GM23248 (cell line): ENCODE measurements at places on chromosomes 6 and 20. TPM values are rescaled to one million over a fixed set of nuclear protein-coding genes. Genes with fewer than 3 reads are reported as not detected.

- no peaks in the 10 kb centered on the region for H3K36me3 ChIP-seq
- peaks cover 4% of the 10 kb centered on the region; the same call in 1 of the 2 replicates for H3K4me1 ChIP-seq
- no peak overlapping the region for H3K4me3 ChIP-seq
- no peak for DNase-seq
Measured at GRCh38 chr6:5028921-5029320, 25.1 kb upstream of the RPP40 start.

- no peaks in the 10 kb centered on the region for H3K36me3 ChIP-seq
- H3K4me3 ChIP-seq = no peak overlapping the region
- DNase-seq = peak; percentile 44
Measured at GRCh38 chr6:11213422-11214021, 18.9 kb downstream of the NEDD9 start.

GRCh38 chr6:44645276-44645675 is 257.8 kb downstream of the CDC5L start:
- peaks cover 22% of the 10 kb centered on the region for H3K4me1 ChIP-seq
- no peak for DNase-seq
- no peak overlapping the region for H3K27ac ChIP-seq
- no peaks in the 10 kb centered on the region for H3K27me3 ChIP-seq
- no peaks in the 10 kb centered on the region for H3K36me3 ChIP-seq
- no peak overlapping the region for H3K4me3 ChIP-seq

Gene CUTA
- 197 and 204 TPM in 2 replicates for total RNA-seq

Gene GGTLC1
- not detected in 2 replicates for total RNA-seq
